ENCODE measurements at places on chromosomes 1 and 21. TPM values are rescaled to one million over a fixed set of nuclear protein-coding genes. Genes with fewer than 3 reads are reported as not detected.

The COL16A1 gene
- total RNA-seq = 5.3 TPM

DNA sequence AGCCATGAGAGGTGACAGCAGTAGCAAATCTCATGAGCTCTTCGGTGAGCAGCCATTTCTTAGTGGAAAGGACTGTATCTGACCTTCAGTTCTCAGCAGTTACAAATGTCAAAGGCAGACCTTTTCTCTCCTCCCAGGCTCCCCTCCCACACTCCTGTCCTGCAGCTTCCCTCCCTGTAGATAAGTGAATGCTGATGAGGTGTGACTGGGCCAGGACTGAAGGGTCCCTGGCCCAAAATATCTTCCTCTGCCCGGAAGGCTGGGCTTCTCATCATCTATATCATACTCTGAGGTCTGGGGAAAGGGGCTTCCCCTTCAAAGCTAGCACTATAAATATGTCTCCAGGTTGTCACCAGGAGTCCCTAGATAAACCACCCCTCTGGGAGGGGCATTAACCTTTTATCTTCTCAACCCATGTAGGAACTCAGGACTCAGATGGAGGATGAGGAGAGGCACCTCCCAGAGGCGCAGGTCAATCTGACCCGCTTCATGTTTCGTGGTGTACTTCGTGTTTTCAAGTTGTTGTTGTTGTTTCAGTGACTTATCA is 3.6 kb upstream of the ADAMTSL4 start:
- no peak overlapping the region for H3K4me3 ChIP-seq
- DNase-seq = no peak
- H3K27me3 ChIP-seq = peaks cover 8% of the 10 kb centered on the region

- no peak for DNase-seq
- H3K27ac ChIP-seq = no peak overlapping the region
- no peak overlapping the region for H3K4me3 ChIP-seq
- H3K27me3 ChIP-seq = peaks cover 5% of the 10 kb centered on the region
- H3K36me3 ChIP-seq = no peaks in the 10 kb centered on the region
Observed at GRCh38 chr1:229022595-229023333, 248.1 kb upstream of the RAB4A start.

- no peak for DNase-seq
- no peak overlapping the region for H3K27ac ChIP-seq
- H3K27me3 ChIP-seq = peaks cover 14% of the 10 kb centered on the region
- H3K4me3 ChIP-seq = no peak overlapping the region
- H3K4me1 ChIP-seq = no peaks in the 10 kb centered on the region
Observed at GRCh38 chr1:17515902-17516301, 23.6 kb upstream of the ARHGEF10L start.

The TLR5 gene
- 0.77 TPM for total RNA-seq

The FAM89A gene
- total RNA-seq = 48.0 TPM

The GPX7 gene
- 59.4 TPM for total RNA-seq

DNA sequence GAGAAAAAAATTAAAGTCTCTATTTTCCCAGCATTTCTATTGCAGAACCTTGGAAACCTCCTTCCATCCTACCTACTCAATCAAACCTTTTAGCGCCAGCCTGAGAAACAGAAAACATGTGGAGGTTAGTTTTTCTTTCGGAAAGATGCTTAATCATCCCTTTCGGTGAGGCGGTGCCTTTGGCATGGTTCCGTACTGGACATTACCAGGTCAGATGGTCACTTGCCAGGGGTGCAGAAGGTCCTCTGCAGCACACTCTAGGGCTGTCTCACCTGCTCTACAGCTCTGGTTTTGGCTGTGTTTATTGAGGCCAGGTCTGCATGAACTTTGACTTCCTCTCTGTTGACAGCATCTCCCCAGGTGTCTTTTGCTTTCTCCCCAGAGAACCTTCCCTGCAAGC is 121.5 kb downstream of the PLD5 start:
- H3K27me3 ChIP-seq = peaks cover 4% of the 10 kb centered on the region
- H3K36me3 ChIP-seq = no peaks in the 10 kb centered on the region
- no peaks in the 10 kb centered on the region for H3K4me1 ChIP-seq

GRCh38 chr21:21179619-21180298 is 181.6 kb downstream of the NCAM2 start:
- no peak overlapping the region for H3K27ac ChIP-seq
- DNase-seq = no peak
- H3K36me3 ChIP-seq = no peaks in the 10 kb centered on the region
- H3K4me3 ChIP-seq = no peak overlapping the region

DNA sequence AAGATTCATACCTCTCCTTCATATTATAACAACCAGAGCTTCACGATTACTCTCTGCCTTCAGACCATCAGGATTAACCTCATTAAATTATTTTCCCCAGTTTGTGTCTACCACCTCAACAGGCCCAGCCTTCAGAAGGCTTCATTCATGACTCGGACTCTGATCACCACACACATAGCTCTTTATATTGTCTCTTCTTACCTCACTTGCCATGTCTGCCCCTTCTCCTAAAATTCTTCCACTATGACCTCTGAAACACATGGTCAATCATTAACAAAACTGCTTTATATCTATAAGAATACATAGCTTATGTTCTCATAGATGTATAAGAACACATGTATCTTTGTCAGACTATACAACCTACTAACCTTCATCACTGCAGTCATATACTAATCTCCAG is 79.8 kb downstream of the USP1 start:
- peaks cover 11% of the 10 kb centered on the region for H3K36me3 ChIP-seq
- DNase-seq = no peak
- no peak overlapping the region for H3K27ac ChIP-seq

Data from endothelial cell (in vitro differentiated cells).